Karpas-422 (cell line): ENCODE measurements at places on chromosomes 7 and 10. TPM values are rescaled to one million over a fixed set of nuclear protein-coding genes. Genes with fewer than 3 reads are reported as not detected.

DNA sequence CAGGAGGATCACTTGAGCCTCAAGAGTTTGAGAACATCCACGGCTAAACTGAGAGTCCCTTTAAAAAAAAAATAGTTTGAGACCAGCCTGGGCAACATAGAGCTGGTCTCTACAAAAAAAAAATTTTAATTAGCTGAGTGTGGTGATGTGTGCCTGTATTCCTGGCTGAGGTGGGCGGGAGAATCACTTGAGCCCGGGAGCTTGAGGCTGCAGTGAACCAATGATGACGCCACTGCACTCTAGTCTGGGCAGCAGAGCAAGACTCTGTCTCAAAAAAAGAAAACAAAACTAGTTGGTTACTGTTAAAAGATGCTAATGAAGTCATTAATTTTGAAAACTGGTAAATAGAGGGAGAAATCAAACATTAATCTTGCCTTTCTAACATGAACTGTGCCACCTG is 76.4 kb downstream of the MMRN2 start:
- H3K4me1 ChIP-seq: no peaks in the 10 kb centered on the region
- H3K4me3 ChIP-seq: no peak overlapping the region
- no peaks in the 10 kb centered on the region for H3K36me3 ChIP-seq
- no peak overlapping the region for H3K27ac ChIP-seq

- H3K4me3 ChIP-seq: no peak overlapping the region
- H3K27me3 ChIP-seq: no peaks in the 10 kb centered on the region
- no peaks in the 10 kb centered on the region for H3K36me3 ChIP-seq
- no peak overlapping the region for H3K27ac ChIP-seq
- H3K4me1 ChIP-seq: peaks cover 12% of the 10 kb centered on the region
- no peak for DNase-seq
Observed at GRCh38 chr10:110395350-110396283, 90.9 kb upstream of the SMNDC1 start.

- DNase-seq: no peak
- no peaks in the 10 kb centered on the region for H3K27me3 ChIP-seq
- no peaks in the 10 kb centered on the region for H3K36me3 ChIP-seq
- H3K27ac ChIP-seq: no peak overlapping the region
- H3K4me1 ChIP-seq: peaks cover 35% of the 10 kb centered on the region
Observed at GRCh38 chr10:17226891-17227303, 1.1 kb upstream of the VIM start.

The FAM241B gene
- not detected in 2 replicates for total RNA-seq

The TM9SF3 gene
- 17.9 and 32.5 TPM in 2 replicates for total RNA-seq

GRCh38 chr7:42886129-42886528 is 25.7 kb downstream of the C7orf25 start:
- H3K27me3 ChIP-seq: no peaks in the 10 kb centered on the region
- H3K4me1 ChIP-seq: peaks cover 39% of the 10 kb centered on the region
- no peak overlapping the region for H3K27ac ChIP-seq
- DNase-seq: no peak

DNA sequence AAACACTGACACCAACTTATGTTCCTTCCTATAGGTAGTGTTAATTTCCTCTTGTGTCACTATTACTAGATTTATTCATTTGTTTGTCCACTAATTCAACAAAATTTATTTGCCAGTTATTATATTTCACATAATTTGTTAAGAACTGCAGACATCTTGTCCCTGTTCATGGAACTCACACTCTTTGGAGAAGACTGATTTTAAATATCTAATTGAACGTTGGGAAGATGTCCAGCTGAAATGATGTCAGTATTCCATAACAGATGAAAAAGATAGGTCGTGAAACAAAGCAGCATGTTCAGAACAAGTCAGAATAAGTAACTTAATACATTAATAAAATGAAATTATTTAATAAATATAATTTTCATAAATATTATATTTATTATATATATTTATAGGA is 873.1 kb upstream of the PHF14 start:
- no peaks in the 10 kb centered on the region for H3K4me1 ChIP-seq
- no peak for DNase-seq
- no peaks in the 10 kb centered on the region for H3K36me3 ChIP-seq
- no peak overlapping the region for H3K27ac ChIP-seq
- H3K4me3 ChIP-seq: no peak overlapping the region

The C10orf67 gene
- not detected in 2 replicates for total RNA-seq

The GHRHR gene
- total RNA-seq: not detected in 2 replicates

DNA sequence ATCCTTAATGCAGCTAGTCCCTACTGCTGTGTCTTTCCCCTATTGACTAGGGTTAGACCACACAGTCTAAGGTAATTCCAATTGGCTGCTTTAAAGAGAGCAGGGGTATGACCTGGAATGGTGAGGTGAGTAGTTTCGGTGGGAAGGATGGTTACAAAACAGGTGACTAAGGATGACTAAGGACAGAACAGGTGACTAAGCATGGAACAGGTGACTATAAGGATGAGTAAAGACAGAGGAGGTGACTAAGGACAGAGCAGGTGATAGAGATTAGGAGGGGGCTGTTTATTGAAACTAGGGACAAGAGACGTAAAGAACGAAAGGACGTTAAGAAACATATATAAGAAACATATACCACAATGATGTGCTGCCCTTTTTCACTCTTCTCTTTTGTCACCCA is 145.1 kb upstream of the TMEM106B start:
- no peaks in the 10 kb centered on the region for H3K36me3 ChIP-seq
- H3K4me3 ChIP-seq: no peak overlapping the region
- no peaks in the 10 kb centered on the region for H3K27me3 ChIP-seq
- no peaks in the 10 kb centered on the region for H3K4me1 ChIP-seq
